Activated CD4-positive, alpha-beta T cell treated with anti-CD3 and anti-CD28 coated beads, Interleukin-2, amount 10 ng/mL, durations not matched to agents 7 days and 5 days (primary cell): ENCODE measurements at places on chromosomes 11 and 22. TPM values are rescaled to one million over a fixed set of nuclear protein-coding genes. Genes with fewer than 3 reads are reported as not detected.

DNA sequence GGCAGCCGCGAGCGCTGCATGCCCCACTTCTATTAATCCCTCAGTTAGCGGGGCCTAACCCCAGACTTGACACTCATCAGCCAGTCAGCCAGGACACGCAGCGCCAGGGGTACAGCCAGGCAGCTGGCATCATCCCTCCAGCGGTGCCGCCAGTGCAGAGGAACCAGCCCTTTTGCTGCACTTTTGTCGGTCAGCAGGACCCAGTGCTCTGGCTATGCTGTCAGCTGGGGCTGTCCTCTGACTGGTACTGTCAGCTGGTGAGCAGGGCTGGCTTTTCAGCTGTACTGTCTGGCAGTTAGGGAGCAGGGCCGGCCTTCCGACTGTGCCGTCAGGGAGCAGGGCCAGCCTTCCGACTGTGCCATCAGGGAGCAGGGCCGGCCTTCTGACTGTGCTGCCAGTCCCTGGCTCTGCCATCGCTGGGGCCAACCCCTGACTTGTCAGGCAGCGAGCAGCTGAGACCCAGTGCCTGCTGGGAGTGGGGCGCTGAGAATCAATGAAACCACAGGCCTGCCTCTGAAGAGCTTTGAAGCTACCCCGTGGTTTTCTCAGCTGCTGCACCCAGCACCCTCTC, 115.4 kb downstream of the KIAA1671 start:
- H3K27ac ChIP-seq: peak overlapping the region; percentile 99
- peaks cover 15% of the 10 kb centered on the region for H3K36me3 ChIP-seq
- peak overlapping the region; percentile 86 for H3K4me3 ChIP-seq
- peaks cover 93% of the 10 kb centered on the region for H3K4me1 ChIP-seq
- no peaks in the 10 kb centered on the region for H3K27me3 ChIP-seq
- peak; percentile 95 for DNase-seq

- no peaks in the 10 kb centered on the region for H3K27me3 ChIP-seq
- no peaks in the 10 kb centered on the region for H3K36me3 ChIP-seq
- peak overlapping the region; percentile 36 for H3K27ac ChIP-seq
Measured at GRCh38 chr11:2462986-2463765, 18.4 kb downstream of the KCNQ1 start.

- H3K4me3 ChIP-seq: no peak overlapping the region
- H3K36me3 ChIP-seq: peaks cover 61% of the 10 kb centered on the region
- DNase-seq: no peak
- peak overlapping the region; percentile 92 for H3K27ac ChIP-seq
Measured at GRCh38 chr11:46673713-46674462, 26.5 kb downstream of the ARHGAP1 start.

DNA sequence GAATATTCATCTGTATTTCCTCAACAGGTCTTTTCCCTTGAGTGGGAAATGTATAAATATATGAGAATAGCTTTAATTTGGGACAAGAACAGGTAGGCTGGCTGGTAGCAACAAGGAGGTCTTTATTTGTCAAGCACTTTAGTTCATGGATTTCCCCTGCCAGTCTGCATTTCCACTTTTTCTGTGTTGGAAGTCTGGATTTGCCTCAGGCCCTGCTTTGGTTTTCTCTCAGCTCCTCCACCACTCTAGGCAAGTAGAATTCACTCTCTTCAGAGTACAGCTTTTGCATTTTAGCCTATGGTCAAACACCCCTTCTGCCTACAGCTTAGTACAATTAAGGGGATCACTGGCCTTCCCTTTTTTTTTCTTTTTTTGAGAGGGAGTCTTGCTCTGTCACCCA, 57.1 kb downstream of the QSER1 start:
- H3K4me3 ChIP-seq: no peak overlapping the region
- no peak overlapping the region for H3K27ac ChIP-seq
- DNase-seq: no peak

- H3K27me3 ChIP-seq: peaks cover 47% of the 10 kb centered on the region
- no peak overlapping the region for H3K27ac ChIP-seq
- H3K4me3 ChIP-seq: no peak overlapping the region
- H3K4me1 ChIP-seq: no peaks in the 10 kb centered on the region
- no peak for DNase-seq
Measured at GRCh38 chr22:20672082-20672424, 101.9 kb upstream of the SERPIND1 start.

The NCAPH2 gene
- 110 TPM for total RNA-seq

The OAF gene
- 1.7 TPM for total RNA-seq

The TSGA10IP gene
- not detected for total RNA-seq

The ASRGL1 gene
- 1.2 TPM for total RNA-seq

The MUC2 gene
- not detected for total RNA-seq

The MS4A4A gene
- not detected for total RNA-seq
